ENCODE measurements at places on chromosomes 5 and 9.

- no peak for DNase-seq
Observed at GRCh38 chr5:36457511-36458270, 148.7 kb upstream of the SLC1A3 start.

- DNase-seq, result no peak
Observed at GRCh38 chr9:6877671-6878161, 119.9 kb downstream of the KDM4C start.

- DNase-seq, result peak; percentile 69
Observed at GRCh38 chr9:129656795-129657390, 8.6 kb upstream of the PRRX2 start.

- peak; percentile 46 for DNase-seq
Observed at GRCh38 chr9:88197781-88198340, 59.6 kb upstream of the SPATA31C2 start.

DNA sequence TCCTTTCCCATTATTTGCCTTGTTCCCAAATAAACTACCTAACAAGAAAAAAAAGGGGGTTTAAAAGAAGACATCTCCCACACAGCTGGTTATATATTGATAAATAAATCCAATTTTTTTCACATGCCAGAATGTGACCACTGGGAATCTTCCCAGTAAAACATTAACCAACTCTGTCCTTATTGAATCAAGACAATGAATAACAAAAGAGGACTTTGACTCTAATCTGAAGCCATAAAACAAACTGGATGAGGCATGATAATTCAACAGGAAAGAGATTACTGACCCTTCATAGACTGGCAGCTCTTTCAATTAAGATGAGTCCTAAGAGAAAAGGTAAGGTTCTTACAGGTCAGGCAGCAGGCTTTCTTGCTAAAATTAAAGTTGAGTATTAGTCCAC, 165.8 kb upstream of the CDH6 start:
- no peak for DNase-seq

- no peak for DNase-seq
Observed at GRCh38 chr9:125908966-125909365, 161.8 kb downstream of the PBX3 start.

DNA sequence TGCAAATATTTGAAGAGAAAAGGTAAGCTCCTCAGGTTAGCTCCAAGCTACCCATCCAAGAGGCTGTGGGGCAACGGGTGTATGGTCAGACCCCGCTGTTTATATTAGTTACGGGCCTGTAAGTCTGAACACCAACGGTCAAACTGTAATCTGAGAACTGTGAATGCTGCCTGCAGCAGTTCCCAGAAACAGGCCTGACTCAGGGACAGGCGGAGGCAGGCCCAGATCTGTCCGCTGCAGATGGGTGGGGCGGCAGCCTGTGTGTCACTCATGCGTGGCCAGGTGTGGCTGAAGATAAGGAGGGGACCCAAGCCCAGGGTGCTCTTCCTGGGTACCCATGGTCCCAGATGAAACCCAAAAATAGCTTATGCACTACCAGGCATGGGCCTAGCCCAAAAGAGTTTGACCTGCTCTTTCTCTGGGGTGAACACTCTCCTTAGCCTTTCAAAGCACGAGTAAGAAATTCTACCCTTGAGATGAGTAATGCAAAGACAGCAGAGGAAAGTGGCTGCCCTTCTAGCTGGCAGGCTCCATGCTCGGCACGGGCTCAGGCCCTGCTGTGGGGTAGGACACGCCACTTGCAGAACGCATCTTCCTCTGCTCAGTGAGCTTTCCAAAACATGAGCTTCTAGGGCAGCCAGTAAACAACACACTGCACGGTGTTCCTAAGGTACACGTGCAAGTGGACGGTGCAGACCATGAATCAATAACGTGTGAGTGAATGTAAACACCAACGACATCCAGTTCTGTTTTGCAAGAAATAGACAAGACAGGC, 9.1 kb downstream of the UBAC1 start:
- peak; percentile 74 for DNase-seq

DNA sequence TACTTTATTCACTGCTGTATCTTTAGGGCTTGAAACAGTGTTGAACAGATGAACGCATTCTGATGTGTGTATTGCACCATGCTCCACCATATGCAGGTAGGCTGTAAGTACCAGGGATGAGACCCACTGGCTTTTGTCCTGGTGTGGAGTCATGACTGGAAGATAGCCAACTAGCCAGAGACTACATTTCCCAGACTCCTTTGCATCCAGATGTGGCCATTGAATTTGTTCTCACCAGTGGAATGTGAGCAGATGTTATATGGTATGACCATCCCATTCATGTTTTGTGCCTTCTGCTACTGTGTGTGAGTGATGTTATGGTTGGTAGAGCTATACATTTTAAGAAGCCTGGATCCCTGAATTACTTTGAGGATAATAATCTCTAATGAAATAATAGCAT, 7.4 kb upstream of the FBXL7 start:
- no peak for DNase-seq

DNA sequence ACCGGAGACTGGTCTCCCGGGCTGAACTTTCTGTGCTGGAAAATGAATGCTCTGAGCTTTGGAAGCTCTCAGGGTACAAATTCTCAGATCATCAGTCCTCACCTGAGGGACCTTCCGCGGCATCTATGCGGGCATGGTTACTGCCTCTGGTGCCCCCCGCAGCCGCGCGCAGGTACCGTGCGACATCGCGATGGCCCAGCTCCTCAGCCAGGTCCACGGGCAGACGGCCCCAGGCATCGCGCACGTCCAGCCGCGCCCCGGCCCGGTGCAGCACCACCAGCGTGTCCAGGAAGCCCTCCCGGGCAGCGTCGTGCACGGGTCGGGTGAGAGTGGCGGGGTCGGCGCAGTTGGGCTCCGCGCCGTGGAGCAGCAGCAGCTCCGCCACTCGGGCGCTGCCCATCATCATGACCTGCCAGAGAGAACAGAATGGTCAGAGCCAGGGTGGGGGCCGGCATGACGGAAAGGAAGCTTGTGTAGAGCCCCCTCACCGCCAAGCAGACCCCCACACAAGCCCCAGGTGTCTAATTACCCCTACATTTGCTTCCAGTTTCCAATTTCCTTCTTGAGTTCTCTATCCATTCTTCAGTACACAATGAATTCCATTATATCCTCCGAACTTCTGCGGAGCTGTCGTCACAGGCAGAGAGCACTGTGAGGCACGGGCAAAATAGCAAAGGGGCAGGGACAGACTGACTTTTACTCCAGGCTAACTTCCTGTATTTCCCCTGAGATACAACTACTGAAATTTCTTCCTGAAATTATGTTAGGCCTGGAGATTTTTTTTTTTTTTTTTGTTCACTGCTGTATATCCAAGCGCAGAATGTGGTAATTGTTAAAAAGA, 23.2 kb downstream of the CDKN2A start:
- no peak for DNase-seq

DNA sequence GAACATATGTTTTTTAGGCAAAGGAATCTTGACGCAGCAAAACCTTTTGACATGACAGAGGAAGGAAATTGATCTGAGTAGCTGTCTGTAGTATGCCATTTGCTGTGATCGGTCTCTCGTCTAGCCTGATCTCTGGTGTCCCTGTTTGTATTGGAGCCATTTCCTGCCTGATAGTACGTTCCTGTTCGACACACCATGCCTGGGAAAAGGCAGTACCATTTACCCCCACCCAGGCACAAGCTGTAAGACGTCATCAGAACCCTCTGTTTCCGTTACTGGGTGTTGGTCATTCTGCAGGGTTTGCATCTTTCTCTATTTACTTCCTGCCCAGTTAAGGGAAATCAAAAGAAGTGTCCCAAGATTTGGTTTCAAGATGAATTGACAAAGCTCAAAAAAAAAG, 129.7 kb downstream of the CEMIP2 start:
- DNase-seq, result no peak

- peak; percentile 4 for DNase-seq
Observed at GRCh38 chr5:108655750-108656450, 91.8 kb upstream of the FER start.

DNA sequence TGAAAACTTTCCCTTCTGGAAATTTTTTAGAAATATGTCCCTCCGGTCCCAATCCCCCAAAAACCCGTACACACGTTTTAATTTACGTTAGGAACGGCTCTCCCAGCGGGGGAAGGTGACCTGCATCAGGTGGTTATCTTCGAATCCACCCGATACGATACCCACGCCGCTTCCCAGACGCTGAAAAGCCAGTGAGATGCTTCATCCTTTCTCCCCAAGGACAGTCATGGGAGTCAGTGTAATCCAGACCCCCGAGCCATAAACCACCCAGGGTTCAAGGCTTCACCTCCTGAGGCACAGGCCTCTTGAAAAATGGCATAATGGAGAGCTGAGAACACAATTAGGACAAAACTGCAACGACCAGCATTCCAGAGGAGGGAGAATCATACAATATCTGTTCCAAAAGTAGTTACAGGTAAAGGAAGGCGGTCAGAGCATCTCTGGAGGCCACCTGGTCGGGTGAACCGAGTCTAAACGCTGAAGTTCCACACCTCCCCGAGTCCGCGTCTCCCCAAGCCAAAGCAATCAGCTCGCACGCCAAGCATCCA, 857 bp downstream of the FAM169A start:
- DNase-seq, result no peak

- no peak for DNase-seq
Observed at GRCh38 chr5:51731421-51732029, 348.3 kb downstream of the ISL1 start.

DNA sequence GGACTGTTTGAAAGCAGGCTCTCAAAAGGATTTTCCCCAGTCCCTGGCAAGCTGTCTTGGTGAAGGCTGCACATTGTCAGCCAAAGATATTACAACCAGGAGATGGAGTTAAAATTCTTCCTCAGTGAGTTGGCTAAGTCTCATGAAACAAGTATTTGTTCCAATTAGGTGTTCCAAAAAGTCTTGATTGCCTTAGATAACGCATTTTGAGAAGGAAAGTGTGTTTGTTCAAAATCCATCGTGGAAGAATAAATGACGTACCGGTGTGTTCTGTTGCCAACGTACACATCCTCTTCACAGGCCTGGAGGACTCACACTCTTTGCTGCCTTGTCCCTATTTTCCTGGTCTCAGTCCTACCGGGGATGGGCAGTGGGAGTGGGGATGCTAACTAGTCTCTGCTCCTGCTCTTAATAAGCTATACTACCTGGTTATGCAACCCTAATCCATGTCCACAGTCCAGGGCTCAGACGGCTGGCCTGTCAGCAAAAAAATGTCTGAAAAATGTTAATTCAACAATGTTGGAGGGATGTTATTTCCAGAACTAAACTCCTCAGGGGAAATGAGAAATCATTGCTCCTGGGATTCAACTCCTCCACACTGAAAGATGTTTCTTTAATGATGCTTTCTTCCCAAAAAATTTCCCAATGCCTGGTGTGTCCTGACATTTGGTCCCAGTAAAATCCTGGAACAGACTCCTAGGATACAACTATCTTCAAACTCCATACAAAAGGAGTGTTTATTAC, 175.3 kb upstream of the KLF9 start:
- no peak for DNase-seq

- no peak for DNase-seq
Observed at GRCh38 chr9:91210318-91210717, 151.4 kb downstream of the AUH start.

DNA sequence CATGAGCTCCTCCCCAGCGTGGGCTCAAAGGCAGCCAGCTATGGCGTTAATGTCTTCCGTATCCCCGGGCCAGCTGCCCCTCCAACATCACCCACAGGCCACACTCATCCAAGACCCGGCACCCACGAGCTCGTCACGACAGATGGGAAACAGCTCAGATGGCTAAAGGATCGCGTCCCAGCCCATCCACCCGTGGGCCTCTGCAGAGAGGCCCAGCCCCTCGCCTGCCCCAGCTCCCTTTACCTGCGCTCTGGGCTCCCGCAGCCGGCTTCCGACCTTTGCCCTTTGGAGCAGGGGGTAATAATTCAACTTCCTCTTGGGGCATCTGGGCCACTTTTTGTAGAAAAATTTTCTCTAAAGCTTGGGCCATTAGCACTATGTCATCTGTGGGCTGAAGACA, 16.5 kb downstream of the BRD3 start:
- no peak for DNase-seq

DNA sequence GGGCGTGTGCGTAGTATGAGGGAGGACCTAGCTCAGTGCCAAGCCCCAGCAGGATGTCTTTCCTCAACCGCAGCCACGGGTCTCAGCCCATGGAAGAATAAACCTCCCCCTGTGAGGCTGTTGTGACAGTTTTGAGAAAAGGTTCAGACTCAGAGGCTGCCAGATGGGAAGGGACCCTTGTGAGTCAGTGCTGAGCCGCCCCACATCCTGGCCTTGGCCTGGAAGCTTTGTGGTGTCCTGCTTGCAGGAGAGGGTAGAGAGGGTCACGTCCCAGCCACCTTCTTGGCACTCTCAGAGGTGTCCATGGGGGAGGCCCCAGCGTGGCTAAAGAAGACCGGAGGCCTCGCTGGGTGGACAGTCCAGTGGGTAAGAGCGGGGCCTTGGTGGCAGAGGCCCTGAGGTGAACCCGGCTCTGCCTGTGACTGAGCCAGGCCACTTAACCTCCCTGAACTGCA, 2.8 kb downstream of the GRHPR start:
- no peak for DNase-seq

GRCh38 chr9:116796669-116797068, 109.6 kb downstream of the TRIM32 start:
- DNase-seq, result no peak

DNA sequence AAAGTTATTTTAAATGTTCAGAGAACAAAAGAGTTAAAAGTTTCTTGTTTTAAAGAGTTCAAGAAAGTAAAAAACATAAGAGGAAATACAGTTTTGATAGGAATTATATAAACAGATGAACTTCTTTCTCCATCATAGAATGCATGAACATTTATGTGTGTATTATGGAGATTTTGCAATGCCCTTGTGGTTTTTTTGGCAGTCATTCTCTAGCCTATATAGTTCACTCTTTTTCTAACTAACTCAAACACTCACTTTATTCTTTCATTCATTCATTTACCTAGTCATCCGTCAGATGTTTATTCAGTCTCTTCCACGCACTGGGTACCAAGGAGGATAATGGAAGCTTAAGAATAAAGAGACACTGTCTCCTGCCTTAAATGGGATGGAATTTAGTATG, 195.9 kb upstream of the VLDLR start:
- no peak for DNase-seq

DNA sequence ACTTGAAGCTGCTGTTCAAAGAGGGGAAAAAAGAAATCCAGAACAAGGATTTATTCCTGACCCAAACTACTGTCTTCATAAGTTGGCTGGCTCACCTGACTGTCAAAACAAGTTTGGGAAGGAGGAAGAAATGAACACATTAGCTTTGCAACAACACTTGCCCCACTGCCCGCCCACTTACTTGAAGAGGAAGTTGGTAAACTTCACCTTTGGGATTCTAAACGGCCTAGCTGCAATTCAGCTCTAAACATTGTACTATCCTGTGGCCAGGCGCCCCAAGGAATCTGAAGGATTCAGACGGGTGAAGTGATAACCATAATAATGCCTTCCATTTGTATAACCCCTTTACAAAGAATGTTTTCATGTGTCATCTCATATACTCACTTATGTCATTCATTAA, 199.4 kb downstream of the ARRDC3 start:
- DNase-seq, result no peak

All from PC-9 (cell line).